ENCODE measurements at places on chromosomes 4 and X.

GRCh38 chrX:108121291-108121690 is 29.7 kb downstream of the ATG4A start:
- DNase-seq: no peak

DNA sequence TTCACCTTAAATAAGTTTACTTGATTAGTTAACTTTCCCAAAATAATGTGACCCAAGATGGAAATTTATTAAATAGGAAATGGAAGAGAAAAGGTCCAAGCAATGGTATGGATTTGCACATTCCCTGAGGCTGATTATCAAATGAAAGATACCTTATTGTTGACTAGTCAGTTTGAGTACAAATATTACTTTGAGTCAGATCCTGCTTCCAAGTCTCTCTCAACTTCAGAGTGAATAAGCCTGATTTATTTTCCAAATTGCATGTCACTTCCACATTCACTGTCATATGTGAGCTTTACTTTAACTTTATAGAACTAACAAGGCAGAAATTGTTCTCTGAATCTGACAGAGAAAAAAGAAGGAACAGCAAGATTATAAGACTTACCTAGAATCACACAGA is 520.8 kb downstream of the RAB28 start:
- DNase-seq: no peak

DNA sequence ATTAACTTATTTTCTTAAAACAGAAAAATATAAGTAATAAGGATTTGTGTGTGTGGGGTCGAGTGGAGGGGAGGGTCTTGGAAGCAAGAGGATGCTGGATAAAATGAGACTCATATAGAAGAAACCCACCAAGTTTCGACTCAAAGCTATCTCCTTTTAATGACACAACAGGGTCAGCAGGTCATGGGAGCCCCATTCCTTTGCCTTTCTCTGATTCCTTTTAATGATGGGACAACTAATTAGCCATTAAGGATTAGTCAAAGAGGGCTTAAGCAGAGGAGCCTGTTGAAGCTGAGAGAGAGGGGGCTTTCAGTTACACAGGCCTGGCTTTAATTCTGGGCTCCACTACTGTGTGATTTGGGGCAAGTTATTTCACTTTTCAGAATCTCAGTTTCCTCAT is 102.8 kb downstream of the GPR50 start:
- DNase-seq: no peak

DNA sequence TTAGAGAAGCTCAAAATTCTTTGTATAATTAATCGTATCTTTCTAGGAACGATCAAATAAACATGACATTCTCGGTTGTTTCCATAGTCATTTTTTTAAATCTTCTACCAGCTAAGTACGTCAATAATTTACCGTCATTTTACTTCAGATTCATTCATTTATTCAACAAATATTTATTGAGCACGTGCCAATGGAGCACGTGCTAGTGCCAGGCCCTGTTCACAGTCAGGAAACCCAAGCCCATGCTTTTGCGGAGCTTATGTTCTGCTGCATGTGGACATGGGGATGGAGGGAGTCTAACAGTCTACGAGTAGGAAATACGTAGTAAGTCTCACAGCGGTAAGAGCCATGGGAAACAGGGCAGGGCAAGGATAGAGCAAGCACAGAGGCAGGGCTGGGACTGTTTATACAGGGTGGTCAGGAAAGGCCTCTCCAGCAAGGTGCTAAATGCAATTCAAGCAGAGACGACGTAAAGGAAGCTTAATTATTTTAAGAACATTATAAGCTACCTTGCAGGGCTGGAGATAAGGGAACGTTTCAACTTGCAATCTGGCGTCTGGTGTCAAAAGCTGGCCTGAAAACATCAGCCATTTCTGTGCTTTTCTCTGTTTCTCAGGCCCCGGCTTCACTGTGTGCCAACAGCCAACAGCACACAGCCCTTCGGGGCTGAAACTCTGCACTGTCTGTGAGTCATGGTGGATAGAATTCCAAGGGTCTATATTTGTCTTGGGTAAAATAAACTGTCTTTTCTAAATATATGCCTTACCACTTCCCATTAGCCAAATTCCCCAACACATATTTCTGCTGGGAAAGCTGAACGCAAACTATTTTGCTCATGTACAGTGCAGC is 517.1 kb upstream of the ZFP42 start:
- no peak for DNase-seq

GRCh38 chrX:37746218-37746941 is 33.5 kb upstream of the CYBB start:
- no peak for DNase-seq

- DNase-seq: no peak
Observed at GRCh38 chrX:40945361-40945713, 139.9 kb upstream of the USP9X start.

DNA sequence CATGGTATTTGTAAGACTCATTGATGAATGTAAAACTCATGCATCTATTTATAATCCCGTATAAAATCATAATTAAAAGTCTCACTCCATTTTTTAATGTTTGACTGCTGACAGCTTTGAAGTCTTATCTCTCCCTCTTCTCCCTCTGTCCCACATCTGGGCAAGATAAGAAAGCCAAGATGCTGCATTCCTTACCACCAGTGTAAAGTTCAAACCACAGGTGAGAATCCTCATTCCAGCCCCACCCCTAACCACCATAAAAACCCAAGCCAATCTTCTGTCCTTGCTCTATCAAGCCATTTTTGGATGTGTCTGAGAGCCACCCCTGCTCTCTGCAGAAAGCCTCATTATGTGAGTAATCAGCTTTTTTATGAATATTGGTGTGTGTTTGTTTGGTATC is 59.3 kb upstream of the MAGED1 start:
- DNase-seq: no peak

DNA sequence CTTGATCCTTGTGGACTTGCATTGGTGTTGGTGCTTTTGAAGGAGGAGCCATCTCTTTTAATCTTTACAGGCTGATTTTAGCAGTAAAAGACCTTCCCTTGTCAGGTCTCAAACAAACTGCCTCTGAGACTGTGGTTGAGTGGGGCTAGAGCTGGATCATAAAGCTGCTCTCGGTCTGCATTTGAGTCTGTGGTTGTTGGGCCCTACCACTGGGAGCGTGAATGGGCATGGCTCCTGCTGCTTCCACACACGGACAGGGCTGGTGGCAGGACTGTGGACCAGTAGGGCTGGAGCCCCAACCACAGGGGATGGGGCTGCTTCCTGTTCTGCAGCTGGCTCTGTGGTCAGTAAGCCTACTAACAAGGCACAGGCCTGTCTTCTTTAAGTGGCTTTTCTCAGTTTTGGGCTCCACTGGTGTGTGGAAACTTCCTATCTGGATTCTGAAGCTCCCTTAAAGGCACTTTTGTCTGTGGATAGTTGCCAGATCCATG is 130.6 kb downstream of the RBM46 start:
- DNase-seq: no peak

- DNase-seq: no peak
Observed at GRCh38 chr4:25377572-25378436, 741 bp downstream of the ANAPC4 start.

DNA sequence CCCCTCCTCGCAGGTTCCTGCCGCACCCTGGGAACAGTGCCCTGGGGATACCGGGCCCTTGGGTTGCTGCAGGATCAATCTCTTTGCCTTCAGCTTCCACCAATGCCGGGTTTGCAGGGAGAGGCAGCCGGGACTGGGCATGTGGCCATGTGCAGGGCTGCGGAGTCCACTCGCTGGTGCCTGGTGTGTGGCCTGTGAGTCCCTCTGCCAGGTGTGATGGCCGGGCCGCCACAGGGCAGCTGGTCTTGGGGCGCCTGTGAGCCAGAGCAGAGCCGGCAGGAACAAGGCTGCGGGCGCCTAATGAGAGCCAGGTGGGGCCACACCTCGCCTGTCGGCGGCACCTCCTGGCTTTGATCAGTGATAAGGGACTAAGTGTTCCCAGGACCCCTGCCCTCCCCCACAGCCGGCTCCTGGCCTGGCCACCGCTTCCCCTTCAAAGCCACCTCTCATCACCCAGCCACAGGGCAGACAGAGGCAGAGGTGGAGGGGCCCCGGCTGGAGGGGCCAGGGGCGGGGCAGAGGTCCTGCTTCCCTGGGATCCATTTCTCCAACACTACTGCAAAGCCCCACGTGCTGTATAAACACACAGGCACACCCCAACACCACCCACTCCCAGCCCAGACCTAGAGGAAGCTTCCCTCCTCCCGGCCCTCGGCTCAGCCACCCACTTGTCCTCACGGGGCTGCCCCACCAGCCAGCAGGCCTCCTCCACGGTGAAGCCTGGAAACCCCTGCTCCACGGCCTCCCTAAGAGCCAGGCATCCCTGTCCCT is 132.7 kb downstream of the CPZ start:
- DNase-seq: no peak

DNA sequence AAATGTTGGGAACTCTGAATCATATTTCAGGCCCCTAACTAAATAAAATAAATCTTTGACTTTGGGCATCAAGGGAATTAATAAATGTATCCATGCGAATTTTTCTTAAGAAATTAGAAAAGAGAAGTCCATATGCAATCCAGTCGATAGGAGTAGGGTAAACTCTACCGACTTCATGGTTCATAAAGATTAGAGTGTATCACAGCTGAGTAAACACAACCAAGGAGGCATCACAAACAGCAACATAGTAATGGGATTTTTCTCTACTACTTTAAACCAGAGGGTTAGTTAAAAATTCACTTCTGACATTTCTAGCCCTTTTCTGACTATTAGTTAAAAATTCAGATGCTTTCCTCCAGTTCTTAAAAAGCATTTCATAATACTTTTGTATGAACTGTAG is 19.9 kb downstream of the SEPTIN11 start:
- DNase-seq: no peak

DNA sequence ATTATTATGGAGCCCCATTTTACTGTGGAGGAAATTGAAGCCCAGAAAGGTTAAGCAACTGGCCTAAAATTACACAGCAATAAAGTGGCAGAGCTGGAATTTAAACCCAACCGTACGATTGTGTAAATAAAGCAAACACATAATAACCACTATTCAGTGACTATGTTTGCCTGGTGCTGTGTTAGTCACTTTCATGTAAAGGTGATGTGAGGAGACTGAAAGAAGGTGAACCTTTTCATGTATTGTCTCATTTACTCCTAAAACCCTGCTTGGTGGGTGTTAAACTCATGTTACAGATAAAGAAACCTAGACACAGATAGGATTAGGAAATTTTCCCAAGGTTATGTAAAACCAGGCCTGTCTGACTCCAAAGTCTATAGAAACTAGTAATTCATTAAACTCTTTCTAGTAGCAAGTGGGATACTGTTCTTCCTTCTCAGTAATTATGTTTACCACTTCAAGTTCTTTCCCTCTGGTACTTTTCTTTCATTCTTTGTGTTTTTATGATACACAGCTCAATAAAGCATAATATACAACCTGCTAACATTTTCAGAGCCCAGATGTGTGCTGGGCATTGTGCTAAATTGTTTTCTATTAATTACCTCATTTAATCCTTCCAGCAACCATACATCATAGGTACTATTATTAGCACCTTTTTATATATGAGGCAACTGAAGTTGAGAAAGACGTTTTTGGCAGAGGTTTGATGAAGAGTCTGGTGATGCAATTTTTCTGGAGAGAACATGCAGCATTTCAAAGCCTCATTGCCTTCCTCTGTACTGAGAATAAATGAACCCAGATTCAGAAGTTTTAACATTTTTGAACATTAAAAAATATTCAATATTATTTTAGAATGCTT is 202.7 kb downstream of the SPRY1 start:
- no peak for DNase-seq

DNA sequence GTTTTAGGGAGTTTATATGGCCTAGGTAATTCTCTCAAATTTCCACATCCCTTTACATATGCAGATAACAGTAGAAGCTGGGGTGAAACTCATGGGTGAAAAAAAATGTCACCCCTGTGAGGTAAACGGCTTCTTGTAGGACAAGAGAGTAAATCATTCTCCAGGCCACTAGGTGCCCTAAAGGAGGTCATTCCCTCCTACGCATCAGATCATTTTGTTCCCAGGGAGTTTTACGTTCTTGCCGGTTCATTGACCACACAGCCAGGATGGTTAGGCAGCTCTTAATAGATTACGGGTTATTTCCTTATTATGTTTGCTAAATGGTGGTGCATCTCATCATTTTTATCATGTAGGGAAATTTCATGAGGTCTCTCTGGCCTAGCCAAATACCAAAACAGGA is 225.8 kb upstream of the NOCT start:
- DNase-seq: no peak

DNA sequence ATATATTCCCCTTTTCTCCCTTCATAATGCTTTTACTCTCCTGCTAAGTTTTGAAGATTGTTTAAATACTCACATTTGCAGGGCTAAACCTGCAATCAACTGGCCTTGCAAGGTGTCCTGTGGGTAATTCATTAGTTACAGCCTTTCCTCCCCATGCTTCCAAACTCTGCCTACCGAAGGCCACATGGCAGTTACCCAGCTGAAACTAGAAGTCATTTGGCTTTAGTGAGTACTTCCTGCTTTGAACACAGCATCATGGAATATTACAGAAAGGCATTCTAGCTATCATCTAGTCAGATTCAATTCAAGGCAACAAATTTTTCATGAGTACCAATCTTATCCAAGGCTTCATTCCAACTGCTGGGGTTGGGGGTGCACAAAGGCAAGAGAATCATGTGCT is 55.6 kb downstream of the SRPX start:
- no peak for DNase-seq

DNA sequence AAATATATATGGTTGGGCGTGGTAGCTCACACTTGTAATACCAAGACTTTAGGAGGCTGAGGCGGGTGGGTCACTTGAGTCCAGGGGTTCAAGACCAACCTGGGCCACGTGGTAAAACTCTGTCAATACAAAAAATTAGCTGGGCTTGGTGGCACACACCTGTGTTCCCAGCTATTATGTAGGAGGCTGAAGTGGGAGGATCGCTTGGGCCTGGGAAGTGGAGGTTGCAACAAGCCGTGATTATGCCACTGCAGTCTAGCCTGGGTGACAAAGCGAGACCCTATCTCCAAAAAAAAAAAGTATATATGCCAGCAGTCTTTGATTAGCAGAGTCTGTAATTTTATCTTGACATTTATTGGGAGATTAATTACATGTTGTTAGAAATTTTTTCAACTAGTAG is 8.7 kb downstream of the EIF2S3 start:
- no peak for DNase-seq

GRCh38 chr4:28835501-28835900 is 1884.7 kb upstream of the PCDH7 start:
- DNase-seq: no peak

GRCh38 chrX:97311066-97311778 is 427.5 kb downstream of the RPA4 start:
- no peak for DNase-seq

DNA sequence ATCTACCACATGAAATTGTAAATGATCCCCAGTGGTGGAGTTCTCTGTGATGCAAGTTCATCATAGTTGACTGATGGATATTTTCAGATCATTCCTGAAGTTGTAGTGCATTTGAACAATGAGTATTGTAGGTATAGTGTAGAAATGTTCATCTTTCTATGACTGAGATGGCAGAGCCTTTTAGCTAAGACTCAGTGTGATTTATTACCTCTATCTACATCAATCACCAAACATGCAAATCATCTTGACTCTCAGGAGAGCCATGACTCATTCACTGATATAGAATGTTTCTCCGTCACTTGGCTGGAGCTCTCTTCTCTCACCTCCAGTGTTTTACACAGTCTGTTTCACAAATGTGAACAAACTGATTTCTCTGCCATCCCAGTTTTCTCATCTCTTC is 392.6 kb downstream of the IL1RAPL1 start:
- DNase-seq: no peak

- DNase-seq: no peak
Observed at GRCh38 chr4:109375778-109376414, 57.7 kb upstream of the SEC24B start.

GRCh38 chrX:79366873-79367749 is at the start of gene ITM2A:
Gene ITM2A (minus strand): TSS chrX:79367334. CDS start chrX:79367215, 119 bp downstream.
- peak; percentile 1 for DNase-seq

- no peak for DNase-seq
Observed at GRCh38 chr4:153075836-153076518, 128.3 kb upstream of the TRIM2 start.
